AG10803 (cell line): ENCODE measurements at places on chromosomes 4 and X.

DNA sequence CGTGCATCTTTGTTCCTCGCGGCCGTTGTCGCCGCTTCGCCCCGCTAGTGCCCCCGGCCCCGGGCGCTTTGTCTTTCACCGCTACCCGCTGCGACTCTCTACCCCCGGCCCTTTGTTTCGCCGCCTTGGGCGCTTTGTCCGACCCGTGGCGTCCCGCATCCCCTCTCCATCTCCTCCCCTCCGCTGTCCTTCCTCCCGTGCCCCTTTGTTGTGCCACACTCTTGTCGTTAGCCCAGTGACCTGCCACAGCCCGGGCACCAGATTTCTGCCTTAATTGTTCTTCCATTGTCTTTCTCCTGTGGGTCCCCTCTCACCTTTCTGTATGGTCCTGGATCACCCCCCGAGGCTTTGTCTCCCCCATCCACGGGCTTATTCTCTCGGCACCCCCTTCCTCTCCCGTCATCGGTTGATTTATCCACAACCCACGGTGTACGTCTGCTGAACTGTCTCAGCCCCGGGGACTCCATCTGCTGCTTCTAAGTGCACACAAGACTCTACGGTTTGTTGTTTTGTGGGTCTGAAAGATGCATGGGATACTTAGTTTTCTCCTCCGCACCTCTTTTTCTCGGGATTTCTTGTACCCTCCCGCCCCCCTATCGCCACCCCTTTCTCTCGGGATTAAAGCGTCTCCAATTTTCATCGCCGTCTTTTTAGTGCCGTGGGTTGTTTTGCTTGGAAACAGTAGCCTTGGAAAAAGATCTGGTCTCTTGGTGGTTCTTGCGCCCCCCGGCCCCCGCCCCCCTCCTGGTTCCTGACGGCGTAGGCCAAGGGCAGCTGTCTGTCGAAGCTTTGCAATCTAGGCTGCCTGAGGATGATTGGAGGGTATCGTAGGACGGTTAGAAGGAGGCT is 783 bp downstream of the RBPJ start:
- peak; percentile 27 for DNase-seq

DNA sequence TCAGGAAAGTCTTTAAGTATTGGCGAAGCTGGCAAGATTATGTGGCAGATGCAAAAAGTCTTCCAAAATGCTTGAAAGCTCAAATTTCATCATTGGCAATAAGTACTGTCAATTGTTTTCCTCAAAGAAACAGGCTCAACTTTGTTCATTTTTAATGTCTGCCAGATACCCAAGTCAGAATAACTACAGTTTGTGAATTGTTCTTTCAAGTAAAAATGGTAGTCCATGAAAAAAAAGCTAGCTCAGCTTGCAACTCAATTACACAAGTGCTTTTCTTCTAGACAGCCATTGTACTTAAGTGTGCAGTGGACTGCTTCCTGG is 70.5 kb downstream of the AFF1 start:
- DNase-seq, result peak; percentile 19

DNA sequence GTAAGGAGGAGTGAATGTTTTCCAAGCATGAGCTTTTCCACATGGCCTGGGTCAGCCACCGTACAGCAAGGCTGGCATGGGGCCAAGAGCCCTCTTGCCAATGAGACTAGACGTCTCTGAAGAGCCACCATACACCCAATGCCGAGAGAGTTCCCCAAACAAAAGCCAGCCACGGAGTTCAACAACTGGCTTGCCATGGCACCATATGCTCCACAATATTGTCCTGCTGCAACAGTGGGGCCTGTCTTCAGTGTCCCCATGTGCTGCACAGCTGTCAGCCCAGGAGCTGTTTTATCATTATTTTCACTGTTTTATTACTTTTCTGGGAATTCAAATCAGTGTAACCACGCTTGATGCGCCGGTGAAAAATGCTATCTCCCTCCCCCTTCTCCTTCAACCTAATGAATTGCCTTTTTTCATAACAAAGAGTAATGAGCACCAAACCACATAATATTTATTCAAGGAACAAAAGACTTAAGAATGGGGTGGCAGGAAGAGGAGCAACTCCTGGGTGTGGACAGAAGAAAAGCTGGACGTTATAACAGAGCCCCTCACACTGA is 18.4 kb downstream of the MAML3 start:
- DNase-seq, result peak; percentile 75

GRCh38 chr4:162909952-162910351 is 256.7 kb downstream of the NAF1 start:
- no peak for DNase-seq

- no peak for DNase-seq
Measured at GRCh38 chr4:8739820-8740665, 131.6 kb downstream of the HMX1 start.

DNA sequence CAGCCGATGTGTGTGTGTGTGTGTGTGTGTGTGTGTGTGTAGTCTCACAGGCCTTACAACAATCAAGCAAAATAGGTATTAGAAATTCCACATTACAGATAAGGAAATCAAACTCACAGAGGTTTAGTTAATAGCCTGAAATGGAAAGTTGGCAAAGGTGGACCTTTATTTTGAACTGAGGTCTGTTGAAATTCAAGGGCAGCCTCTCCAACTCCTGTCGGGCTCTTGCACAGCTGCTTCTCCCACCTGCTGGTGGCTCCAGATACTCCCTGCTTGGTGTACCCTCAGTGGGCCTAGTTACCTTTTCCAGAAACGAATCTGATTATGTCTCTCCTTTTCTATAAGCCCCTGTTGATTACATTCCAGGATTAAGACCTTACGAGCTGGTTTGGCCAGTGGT is 195.9 kb downstream of the MGST2 start:
- DNase-seq, result no peak

DNA sequence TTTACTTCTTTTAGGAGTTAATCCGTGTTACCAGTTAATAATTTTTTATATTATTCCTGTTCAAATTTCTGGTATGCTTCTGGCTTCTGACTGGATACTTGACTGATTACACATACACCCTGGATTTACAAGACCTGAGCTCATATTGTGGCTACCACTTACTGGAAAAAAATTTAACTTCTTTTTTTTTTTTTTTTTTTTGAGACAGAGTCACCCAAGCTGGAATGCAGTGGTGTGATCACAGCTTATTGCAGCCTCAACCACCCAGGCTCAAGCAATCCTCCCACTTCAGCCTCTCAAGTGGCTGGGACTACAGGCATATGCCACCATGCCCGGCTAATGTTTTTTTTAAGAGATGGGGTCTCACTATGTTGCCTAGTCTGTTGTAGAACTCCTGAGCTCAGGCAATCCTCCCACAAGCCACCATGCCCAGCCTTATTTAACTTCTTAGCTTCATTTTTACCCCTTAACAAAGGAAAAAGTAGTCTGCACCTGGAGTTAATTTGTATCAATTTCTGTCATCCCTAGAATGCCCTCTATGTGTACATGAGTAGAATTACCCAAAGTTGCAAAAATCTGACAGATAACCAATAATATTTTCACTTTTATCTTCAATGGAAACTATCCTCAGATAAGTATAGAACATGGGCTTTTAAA is 50.3 kb downstream of the TMEM165 start:
- DNase-seq, result peak; percentile 89

GRCh38 chr4:101954975-101955678 is 164.6 kb downstream of the BANK1 start:
- DNase-seq, result no peak

DNA sequence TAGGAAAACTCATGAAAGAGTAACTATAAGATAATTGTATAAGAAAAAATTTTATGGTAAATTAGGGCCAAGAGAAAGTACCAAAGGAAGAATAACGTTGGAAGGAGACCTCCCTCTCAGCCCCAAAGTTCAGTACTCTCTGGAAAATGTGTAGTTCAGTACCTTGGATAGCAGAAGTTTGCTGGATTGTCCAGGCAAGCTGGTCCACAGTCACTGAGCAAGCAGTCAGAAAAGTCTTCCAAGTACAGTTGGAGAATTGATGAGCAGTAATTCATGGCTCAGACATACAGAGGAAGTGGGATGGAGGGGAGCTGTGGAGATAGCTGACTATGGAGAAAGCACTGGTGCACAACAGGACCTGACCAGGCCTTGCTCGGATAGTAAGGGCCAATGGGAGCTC is 598.2 kb upstream of the NDST4 start:
- no peak for DNase-seq

DNA sequence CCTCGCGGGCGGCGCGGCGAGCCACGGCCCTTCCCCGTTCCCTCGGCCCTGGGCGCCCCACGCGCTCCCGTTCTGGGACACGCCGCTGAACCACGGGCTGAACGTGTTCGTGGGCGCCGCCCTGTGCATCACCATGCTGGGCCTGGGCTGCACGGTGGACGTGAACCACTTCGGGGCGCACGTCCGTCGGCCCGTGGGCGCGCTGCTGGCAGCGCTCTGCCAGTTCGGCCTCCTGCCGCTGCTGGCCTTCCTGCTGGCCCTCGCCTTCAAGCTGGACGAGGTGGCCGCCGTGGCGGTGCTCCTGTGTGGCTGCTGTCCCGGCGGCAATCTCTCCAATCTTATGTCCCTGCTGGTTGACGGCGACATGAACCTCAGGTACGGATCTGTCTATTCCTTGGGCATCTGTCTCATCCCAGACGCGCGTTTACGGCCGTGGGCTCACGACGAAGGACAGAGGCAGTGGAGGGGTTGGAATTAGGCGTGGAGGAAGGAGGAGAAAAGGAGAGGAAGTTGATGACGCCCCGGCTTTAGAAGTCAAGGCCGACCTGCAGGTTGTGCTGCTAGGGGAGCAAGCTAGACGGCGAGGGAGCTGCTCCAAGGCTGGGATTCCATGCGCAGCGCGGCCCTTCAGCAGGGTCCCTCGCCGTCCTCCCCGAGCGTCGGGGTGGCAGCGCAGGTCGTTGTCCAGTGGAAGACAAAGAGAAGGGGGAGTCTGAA is 792 bp downstream of the SLC10A4 start:
- DNase-seq, result no peak

DNA sequence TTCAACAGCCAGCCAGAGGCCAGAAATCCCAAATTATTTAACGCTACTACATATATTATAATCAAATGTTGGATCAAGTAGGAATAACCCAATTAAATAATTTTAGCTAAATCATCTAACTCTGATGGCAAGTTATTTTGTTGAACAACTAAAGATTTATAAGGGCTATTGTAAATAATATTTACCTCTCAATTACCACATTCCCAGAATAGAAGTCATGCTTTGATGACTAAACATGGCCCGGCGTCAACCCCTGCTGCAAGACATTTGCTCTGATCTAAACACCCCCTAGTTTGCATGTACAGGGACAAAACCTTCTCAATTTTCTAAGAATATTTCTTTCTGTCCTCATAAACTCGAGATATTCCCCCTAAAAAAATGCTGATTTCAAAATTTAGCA is 14.2 kb downstream of the VEGFC start:
- peak; percentile 76 for DNase-seq

GRCh38 chr4:88276952-88277710 is 7.2 kb downstream of the PPM1K start:
- DNase-seq, result no peak

DNA sequence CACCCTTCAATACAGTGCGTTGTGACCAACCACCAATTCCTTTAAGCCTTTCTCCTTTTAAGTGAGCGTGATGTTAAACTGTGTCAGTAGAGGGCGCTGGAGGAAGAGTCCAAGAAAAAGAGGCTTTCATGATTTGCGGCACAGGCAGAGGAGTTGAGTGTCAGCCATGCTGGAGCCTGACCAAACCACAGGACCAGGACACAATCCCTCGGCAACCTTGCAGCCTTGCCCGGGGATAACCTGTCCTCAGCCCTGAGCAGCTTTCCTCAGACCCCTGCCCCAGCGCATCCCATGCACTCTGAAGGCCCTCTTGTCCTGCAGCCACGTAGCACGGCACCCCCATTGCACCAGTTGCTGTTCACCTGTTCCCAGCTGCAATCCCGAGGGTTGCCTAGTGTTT is 53.5 kb upstream of the SMIM31 start:
- no peak for DNase-seq

DNA sequence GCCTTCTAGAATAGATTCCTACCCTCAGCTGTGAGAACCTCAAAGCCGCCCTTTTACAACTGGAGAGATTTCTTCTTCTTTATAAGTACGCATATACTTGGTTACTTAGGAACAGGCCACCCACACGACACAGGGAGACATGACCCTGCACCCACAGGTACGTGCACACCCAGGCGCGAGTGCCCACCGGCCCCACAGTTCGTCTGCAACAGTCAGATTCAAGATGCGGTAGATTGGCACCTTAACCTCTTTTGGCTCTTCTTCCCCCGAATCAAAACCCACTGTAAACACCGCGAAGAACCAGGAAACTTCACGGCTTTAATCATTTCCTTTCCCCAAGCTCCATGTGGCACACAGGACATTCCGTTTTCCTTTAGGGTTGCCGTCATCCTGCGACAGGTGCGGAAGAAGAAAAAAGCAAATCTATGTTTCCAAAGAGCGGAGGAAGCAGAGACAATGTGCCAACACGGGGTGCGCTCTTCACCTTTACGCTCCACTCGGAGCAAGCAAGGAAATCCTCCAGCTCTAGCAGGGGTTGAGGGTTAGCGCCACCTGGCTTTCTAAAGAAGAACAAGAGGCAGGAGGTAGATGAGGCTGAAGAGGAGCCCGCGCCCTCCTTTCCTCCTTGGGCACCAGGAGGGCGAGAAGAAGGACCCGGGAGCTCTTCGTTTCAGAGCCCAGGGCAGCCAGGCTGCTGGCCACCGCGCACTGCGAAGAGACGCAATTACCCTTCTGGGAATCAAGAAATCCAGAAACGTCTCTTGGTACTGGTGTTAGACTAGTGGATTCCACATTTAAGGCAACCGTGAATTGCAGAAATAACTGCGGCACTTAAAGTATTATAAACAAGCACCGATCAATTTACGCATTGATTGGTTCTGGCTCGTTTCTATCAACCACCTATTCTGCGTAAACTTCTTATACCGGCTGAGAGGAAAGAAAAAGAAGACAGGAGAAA is 35.7 kb downstream of the HAND2 start:
- DNase-seq, result peak; percentile 66

- DNase-seq, result no peak
Measured at GRCh38 chrX:147180886-147181285, 366.3 kb upstream of the CXorf51A start.

- DNase-seq, result peak; percentile 73
Measured at GRCh38 chr4:106809076-106809475, 227.0 kb downstream of the DKK2 start.

GRCh38 chr4:23631255-23631950 is 258.4 kb downstream of the PPARGC1A start:
- no peak for DNase-seq

- DNase-seq, result no peak
Measured at GRCh38 chrX:104189837-104190236, 23.6 kb downstream of the FAM199X start.

GRCh38 chr4:99529956-99530355 is 19.1 kb downstream of the C4orf17 start:
- no peak for DNase-seq
